Stimulated activated CD4-positive, alpha-beta T cell treated with anti-CD3 and anti-CD28 coated beads, Interleukin-12 subunit alpha, Interleukin-12 subunit beta, amount 100 ng/mL, for 24 hours (primary cell): ENCODE measurements at places on chromosomes 16 and 17.

DNA sequence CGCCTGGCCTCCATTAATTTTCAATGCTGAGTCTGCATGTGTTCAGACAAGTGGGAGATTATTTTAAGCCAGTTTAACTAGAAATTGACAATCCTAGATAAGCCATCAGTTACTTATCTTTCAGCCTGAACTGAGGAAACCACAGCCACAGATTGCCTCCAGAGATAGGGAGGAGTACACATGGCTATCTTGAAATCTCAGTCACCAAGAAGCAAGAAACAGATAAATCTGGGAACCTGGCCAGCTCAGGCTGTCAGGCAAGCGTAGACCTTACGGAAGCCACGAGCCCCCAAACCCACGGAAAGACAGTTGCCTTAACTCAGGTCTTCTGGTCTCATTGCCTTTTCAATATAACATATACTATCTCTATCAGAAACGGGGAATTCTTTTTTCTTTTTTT lies 2.0 kb upstream of the GLG1 start:
- no peak for DNase-seq

- DNase-seq = no peak
These were observed 197.1 kb downstream of the ZFHX3 start for GRCh38 chr16:72850853-72851252.

- DNase-seq = no peak
These were observed 87.9 kb downstream of the C16orf78 start for GRCh38 chr16:49461517-49461951.

- DNase-seq = peak; percentile 27
These were observed 134.8 kb downstream of the HS3ST2 start for GRCh38 chr16:22948603-22949368.

DNA sequence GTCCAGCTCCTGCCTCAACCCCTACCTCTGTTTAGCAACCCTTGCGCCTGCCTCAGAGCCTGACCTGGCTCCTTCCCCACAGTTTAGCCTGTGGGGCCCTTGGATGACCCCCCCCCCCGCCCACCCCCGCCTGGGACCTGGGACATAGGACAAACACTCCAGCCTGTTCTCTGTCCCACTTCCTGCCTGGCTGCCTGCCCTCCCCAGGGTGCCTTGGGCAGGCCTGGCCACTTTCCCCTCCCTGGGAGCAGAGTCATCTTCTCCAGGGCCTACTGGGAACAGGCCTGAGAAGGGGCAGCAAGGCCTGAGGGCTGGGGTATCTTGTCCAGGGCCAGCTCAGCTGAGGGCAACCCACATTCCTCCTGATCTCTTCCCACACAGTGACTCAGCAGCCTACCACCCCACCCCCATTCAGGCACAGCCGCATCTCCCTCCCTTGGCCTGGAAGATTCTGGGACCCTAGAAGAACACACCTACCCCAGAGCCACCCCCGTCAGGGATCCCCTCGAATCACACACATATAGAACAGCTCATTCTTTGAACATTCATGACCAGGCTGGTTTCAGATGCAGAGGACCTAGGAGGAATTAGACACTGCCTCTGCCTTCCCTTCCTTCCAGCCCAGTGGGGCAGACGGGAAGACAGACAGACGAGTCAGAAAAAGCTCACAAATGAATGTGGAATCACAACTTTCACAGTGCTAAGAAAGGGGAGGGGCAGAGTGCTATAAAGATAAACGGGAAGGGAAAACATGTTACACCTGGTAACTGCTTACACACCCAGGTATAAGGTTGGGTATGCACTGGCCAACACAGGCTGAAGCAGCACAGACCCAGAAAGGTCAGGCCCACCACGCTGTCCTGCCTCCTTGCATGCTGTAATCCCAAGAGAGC lies 6.0 kb downstream of the FHOD1 start:
- DNase-seq = no peak

DNA sequence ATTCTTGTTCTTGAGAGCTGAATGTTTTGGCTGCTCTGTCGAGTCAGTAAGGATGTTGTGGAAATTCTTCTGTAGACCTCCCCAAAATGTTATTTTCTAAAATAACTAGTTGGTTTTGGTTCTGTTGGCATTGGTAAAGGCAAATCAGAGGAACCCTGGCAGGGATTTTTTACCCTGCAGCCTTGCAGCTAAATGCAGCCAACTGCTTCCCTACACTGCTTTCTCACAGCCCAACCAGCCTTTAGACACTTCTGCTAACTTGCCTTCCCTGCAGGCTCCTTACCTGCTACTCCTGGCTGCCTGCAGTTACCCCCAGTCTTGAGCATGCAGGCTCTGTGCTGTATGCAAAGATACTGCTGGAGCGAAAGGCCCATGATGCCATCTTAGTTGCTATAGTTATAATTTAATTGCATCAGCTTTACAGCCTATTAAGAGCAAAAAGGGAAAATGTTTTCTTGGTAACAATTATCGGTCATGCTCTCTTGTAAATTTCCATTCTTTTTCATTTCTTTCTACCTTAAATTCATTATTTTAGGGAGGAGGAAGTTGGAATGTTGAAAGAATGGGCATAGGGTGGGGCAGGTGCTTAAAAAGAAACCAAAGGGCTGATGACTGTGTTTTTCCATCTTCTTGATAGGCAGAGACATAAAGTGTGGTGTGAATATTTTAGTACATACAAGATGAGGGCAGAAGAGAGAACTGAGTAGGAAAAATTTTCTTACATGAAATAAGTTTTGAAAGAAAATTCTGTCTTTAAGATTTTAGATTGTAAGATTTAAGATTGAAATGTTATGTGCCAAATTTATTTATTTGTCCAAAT lies 20.0 kb downstream of the NUP93 start:
- DNase-seq = no peak

- DNase-seq = peak; percentile 70
These were observed 18.4 kb downstream of the LDHD start for GRCh38 chr16:75097941-75098901.

DNA sequence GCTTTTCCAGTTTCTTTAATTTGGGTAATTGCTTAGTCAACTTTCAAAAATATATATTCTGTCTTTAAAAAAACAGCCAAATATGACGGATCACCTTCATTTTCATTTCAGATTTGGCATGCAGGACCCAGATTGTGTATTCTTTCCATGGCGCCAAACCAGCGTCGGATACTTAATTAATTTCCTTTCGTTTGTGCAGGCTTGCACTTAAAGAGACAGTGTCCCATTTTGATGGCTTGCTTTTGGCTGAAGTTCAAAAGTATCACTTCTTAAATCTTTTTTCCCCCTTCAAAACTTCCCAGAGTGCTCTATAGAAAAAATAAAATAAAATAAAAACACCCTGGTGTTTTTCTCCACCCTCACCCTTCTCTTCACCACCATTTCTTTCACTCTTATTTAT lies 394.5 kb upstream of the SOX9 start:
- no peak for DNase-seq

GRCh38 chr17:63221939-63222338 lies 224.2 kb downstream of the CYB561 start:
- no peak for DNase-seq

- DNase-seq = peak; percentile 63
These were observed 5.7 kb downstream of the LAT start for GRCh38 chr16:28990375-28991040.
